ENCODE measurements at places on chromosomes 1 and 21. TPM values are rescaled to one million over a fixed set of nuclear protein-coding genes. Genes with fewer than 3 reads are reported as not detected.

- no peak for DNase-seq
Observed at GRCh38 chr1:49995734-49996133, 28.0 kb downstream of the AGBL4 start.

DNA sequence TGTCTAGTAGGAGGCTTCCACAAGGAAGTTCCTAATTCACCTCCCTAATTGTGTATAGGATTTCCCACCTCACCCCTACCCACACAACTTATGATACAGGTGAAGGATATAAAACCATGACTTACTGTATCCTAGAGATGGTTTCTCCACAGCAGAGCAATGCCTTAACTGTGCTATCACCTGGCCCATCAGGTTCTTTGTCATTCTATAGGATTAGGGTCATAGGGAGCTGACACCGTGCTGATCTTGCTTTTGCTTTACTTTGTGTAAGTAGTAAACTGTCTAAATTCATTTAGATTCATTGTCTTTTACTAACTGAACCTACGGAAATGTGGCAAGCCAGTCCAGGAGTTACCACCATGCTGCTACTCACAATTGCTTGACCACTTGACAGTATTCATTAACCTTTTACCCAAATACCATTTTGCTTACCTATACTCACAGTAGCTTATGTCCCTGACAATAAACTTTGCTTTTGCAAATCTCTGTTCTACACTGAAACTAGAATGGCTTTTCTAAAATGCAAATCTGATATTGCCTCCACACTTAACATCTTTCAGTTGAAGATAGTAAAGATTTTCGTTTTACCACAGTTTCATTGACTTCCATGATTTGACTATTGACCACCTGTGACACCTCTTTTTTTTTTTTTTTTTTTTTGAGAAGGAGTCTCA, 147.6 kb downstream of the IFI44 start:
- DNase-seq: no peak

DNA sequence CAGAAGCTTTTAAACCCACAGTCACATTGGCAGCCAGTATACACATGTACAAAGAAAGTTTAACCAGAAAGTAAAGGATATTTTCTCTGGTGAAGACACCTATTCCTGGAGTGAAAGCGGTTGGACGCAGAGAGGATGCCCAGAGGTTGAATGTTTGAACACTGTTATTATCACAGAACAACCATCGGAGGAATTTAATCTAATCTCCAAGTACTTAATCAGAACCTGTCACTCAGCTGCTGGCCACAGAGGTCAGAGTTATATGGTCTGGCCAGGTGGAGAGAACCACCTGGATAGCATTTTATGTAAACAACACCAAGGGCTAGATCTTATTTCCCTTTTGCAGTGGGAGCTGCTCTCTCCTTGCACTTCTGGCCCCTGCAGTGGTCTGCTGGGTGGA, 29.4 kb downstream of the SPATA46 start:
- no peak for DNase-seq

GRCh38 chr1:93695411-93696005, 13.9 kb upstream of the BCAR3 start:
- no peak for DNase-seq

- DNase-seq: no peak
Observed at GRCh38 chr1:104456724-104457123, 707.0 kb downstream of the AMY1C start.

DNA sequence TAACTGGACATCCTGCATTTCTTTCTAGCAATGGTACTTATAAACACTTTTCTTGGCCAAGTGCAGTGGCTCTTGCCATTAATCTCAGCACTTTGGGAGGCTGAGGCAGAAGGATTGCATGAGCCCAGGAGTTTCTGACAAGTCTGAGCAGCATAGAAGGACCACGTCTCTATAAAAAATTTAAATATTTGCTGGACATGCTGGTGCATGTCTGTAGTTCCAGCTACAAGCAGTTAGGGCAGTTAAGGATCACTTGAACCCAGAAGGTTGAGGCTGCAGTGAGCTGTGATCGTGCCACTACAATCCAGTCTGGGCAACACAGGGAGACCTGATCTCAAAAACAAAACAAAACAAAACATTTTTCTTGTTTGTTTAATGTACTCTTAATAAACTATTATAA, 434.0 kb downstream of the PLA2G4A start:
- no peak for DNase-seq

GRCh38 chr21:41119901-41120300, 48.1 kb upstream of the BACE2 start:
- DNase-seq: no peak

DNA sequence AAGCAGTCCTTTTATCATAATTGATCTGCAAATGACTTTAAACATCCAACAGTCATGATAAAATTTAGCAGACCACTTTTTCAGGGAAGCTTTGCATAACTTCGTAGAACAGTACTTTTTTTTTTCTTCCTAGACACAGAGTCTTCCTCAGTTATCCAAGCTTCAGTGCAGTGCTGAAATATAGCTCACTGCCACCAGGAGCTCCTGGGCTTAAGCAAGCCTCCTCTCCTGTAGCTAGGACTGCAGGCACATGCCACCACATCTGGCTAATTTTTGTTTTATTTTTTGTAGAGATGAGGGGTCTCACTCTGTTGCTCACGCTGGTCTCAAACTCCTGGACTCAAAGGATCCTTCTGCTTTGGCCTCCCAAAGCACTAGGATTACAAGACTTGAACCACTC, 3.8 kb downstream of the F13B start:
- DNase-seq: no peak

GRCh38 chr1:116024626-116025025, 48.3 kb downstream of the SLC22A15 start:
- DNase-seq: no peak

DNA sequence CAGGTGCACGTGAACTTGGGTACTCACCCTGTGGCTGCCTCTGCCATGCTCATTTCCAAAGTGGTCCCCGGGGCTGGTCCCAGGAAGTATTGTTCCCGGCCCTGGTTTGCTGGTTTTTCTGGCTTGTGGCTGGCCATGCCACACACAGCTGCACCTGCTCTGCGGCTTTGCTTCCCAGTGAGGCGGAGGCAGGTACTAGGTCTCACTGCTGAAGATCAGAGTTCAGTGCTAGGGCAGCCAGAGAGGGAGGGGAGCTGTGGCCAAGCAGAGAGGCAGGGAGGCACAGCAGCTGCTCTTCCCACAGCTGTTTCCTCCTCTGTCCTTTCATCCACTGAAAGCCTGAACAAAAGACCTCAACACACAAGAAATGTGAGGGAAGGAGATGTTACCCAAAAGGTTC, 30.5 kb downstream of the ENO1 start:
- DNase-seq: no peak

The FAM177B gene
- total RNA-seq: 0.57 TPM

The SLFNL1 gene
- total RNA-seq: not detected

The SEC16B gene
- 0.38 TPM for total RNA-seq

The OR10J1 gene
- 0.05 TPM for total RNA-seq

The EXO1 gene
- total RNA-seq: 144 TPM

The MATN1 gene
- total RNA-seq: 0.30 TPM

The NHLH1 gene
- total RNA-seq: 0.27 TPM

The PCNT gene
- total RNA-seq: 11.1 TPM
